Naive thymus-derived CD4-positive, alpha-beta T cell (primary cell): ENCODE measurements at places on chromosomes 2 and 18. TPM values are rescaled to one million over a fixed set of nuclear protein-coding genes. Genes with fewer than 3 reads are reported as not detected.

The CSRNP3 gene
- not detected for polyA plus RNA-seq

DNA sequence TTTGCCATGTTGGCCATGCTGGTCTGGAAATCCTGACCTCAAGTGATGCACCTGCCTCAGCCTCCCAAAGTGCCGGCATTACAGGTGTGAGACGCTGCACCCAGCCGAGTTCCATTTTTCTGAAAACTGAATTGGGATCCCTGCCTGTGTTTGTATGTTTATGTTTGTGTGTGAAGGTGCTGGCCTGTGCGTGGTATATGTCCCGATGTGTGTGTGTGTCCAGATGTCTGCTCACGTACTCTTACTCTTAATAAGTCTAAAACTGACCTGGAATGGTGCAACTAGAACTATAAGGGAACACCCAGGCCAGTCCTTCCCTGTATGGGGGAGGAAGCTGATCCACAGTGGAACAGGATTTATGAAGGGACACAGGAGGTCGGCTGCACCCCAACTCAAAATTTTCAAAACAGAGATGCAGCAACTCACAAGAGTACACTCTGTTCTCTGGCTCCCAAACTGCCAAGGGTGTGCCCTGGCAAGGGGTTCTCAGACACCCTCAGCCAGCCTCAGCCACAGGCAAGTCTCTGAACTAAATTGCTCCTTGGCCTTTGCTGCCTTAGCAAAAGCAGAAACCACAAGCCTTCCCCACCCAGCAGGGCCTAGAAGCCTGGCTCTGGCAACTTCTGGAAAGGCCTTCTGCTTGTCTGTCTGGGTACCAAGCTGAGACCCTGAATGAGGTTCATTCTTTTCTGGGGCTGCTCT is 36.5 kb downstream of the RHOB start:
- H3K27ac ChIP-seq: no peak overlapping the region
- no peak overlapping the region for H3K4me3 ChIP-seq
- DNase-seq: no peak
- no peaks in the 10 kb centered on the region for H3K4me1 ChIP-seq
- H3K27me3 ChIP-seq: no peaks in the 10 kb centered on the region
- H3K36me3 ChIP-seq: no peaks in the 10 kb centered on the region

DNA sequence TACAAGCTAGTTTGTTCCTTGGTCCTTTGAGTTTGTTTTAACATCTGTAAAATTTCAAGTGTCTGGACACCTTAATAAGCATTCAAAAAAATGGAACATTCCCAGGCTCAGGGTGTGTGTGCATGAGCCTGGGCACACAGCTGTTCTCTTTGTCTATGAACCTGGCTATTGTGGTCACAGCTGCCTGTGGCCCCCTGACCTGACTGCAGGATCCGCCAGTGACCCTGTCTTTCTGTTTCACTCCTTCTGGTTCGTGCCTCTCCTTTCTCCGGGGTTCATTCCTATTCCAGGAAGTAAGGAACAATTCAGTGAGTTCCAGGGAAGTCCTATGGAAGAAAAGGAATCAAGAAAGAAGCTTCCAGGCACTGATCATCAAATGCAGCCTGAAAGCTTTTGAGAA is 35.6 kb downstream of the VWA3B start:
- H3K27ac ChIP-seq: no peak overlapping the region
- H3K4me1 ChIP-seq: peaks cover 5% of the 10 kb centered on the region
- no peak for DNase-seq

GRCh38 chr2:65403529-65403915 is 28.9 kb downstream of the SPRED2 start:
- H3K36me3 ChIP-seq: no peaks in the 10 kb centered on the region
- no peaks in the 10 kb centered on the region for H3K27me3 ChIP-seq
- DNase-seq: no peak

- no peaks in the 10 kb centered on the region for H3K27me3 ChIP-seq
- peaks cover 26% of the 10 kb centered on the region for H3K36me3 ChIP-seq
- peak; percentile 85 for DNase-seq
- H3K4me3 ChIP-seq: peak overlapping the region; percentile 91
- H3K27ac ChIP-seq: peak overlapping the region; percentile 100
- peaks cover 16% of the 10 kb centered on the region for H3K4me1 ChIP-seq
These were observed 781 bp upstream of the SLC5A6 start for GRCh38 chr2:27212626-27213471.

The PDE1A gene
- not detected for polyA plus RNA-seq

GRCh38 chr18:13612196-13612997 is 114.0 kb downstream of the FAM210A start:
- H3K27ac ChIP-seq: peak overlapping the region; percentile 61
- DNase-seq: peak; percentile 57
- no peaks in the 10 kb centered on the region for H3K27me3 ChIP-seq
- peaks cover 49% of the 10 kb centered on the region for H3K4me1 ChIP-seq
- H3K4me3 ChIP-seq: peak overlapping the region; percentile 36

The GTF2A1L gene
- polyA plus RNA-seq: not detected

DNA sequence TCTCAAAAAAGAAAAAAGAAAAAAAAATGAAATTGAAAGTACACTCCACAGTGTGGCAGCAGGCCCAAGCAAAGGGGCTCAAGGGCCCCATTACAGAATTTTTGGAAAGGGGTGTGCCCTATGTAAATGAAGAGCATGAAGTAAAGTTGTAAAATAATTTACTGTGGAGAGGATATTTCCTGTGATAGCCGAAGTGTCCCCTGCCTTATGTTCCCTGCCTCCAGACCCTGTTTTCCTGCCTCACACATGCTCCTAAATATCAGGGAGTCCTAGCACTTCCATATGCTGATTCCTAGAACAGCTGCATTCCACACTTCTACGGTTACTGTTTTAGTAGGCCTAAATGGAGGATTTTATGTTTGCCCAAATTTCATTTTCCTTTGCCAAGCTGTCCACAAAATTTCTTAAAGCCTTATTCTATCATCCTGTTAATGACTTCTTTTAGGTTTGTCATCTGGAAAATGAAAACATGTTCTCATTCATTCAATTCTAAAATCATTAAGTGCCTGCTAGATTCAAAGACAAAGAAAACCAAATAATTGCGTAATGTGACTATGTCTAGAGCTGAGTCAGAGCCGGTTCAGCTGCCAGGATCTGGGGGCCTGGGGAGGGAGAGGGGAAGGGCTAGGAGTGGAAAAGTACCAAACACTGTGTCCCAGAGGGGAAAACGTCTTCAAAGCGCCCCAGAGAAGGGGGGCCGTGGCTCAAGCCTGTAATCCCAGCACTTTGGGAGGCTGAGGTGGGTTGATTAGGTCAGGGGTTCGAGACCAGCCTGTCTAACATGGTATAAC is 25.9 kb upstream of the IMPA2 start:
- H3K27ac ChIP-seq: no peak overlapping the region
- no peaks in the 10 kb centered on the region for H3K36me3 ChIP-seq
- no peak overlapping the region for H3K4me3 ChIP-seq
- H3K27me3 ChIP-seq: no peaks in the 10 kb centered on the region

The COL6A3 gene
- 0.02 TPM for polyA plus RNA-seq

The GNAL gene
- 0.09 TPM for polyA plus RNA-seq

GRCh38 chr2:177171418-177171865 is 41.2 kb upstream of the HNRNPA3 start:
- no peak overlapping the region for H3K4me3 ChIP-seq
- H3K36me3 ChIP-seq: no peaks in the 10 kb centered on the region
- no peak overlapping the region for H3K27ac ChIP-seq
- DNase-seq: no peak

- H3K36me3 ChIP-seq: no peaks in the 10 kb centered on the region
- peak overlapping the region; percentile 96 for H3K27ac ChIP-seq
- H3K4me3 ChIP-seq: peak overlapping the region; percentile 78
These were observed 2.7 kb upstream of the TGIF1 start for GRCh38 chr18:3447068-3447894.

DNA sequence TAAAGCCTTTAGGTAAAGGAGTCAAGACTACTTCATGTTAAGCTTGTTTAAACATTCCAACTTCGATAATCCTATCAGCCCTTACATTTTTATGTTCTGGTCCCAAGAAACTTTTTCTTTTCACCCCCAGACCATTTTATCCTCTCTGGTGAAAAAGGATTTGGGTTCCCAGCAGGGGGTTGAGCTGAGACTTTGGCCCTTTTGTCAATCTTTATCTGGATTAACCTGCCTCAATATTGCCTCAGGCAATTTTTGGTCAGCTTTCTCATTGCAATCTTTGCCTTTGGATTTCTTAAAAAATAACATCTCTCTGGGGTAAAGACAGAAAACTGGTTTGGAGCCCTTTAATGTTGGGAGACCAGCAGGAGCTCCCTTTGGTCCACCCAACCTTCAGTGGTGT is 33.9 kb upstream of the CSRNP3 start:
- H3K36me3 ChIP-seq: no peaks in the 10 kb centered on the region
- DNase-seq: no peak
- no peaks in the 10 kb centered on the region for H3K27me3 ChIP-seq
- H3K4me1 ChIP-seq: no peaks in the 10 kb centered on the region

GRCh38 chr2:72138011-72138881 is 9.4 kb downstream of the CYP26B1 start:
- no peak overlapping the region for H3K27ac ChIP-seq
- H3K4me1 ChIP-seq: no peaks in the 10 kb centered on the region
- no peak for DNase-seq
- H3K36me3 ChIP-seq: no peaks in the 10 kb centered on the region
- no peaks in the 10 kb centered on the region for H3K27me3 ChIP-seq
- no peak overlapping the region for H3K4me3 ChIP-seq

- H3K4me1 ChIP-seq: no peaks in the 10 kb centered on the region
- no peaks in the 10 kb centered on the region for H3K27me3 ChIP-seq
- H3K27ac ChIP-seq: no peak overlapping the region
- DNase-seq: no peak
These were observed 64.1 kb downstream of the DTNA start for GRCh38 chr18:34773961-34774766.

- peaks cover 30% of the 10 kb centered on the region for H3K4me1 ChIP-seq
- H3K4me3 ChIP-seq: no peak overlapping the region
These were observed 57.7 kb downstream of the LCLAT1 start for GRCh38 chr2:30504731-30505130.

The CYBRD1 gene
- polyA plus RNA-seq: 0.12 TPM

The RUFY4 gene
- polyA plus RNA-seq: not detected

DNA sequence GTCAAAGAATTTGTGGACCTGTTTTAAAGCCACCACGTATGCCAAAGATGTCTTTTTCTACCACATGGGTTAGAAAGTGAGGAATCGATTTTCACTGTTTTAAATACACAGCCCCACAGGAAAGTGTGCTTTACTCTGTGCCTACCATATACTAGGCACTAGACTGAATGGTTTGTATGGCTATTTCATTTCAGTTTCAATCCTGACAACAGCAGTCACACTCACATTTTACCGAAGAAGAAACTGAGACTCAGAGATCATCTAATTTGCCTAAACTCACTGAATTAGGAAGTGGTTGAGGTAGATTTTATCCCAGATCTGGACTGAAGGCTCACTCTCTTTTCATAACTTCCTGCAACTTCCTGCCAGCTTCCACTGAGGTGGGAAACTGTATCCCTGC is 176.4 kb downstream of the ALK start:
- no peak for DNase-seq
- no peak overlapping the region for H3K27ac ChIP-seq
- no peak overlapping the region for H3K4me3 ChIP-seq
- H3K4me1 ChIP-seq: no peaks in the 10 kb centered on the region

The CRYGA gene
- not detected for polyA plus RNA-seq

The ACKR3 gene
- polyA plus RNA-seq: 4.0 TPM

DNA sequence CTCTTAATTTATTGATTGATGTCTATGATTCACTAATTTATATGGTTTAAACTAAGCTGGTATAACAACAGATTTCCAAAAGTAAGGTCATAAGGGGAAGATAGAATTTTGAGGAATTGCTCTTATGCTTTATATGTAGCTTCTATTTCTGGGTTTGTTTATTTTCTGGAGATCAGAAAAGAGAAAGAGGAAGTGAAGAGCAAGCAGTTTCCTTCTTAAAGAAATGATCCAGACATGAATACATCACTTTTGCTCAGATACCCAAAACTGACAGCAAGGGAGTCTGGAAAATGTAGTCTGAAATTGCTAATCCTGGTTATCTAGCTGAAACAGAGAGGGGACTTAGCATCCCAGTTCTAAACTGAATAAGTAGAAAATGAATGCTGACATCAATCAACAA is 912.5 kb upstream of the CRIM1 start:
- H3K4me1 ChIP-seq: no peaks in the 10 kb centered on the region
- no peak overlapping the region for H3K27ac ChIP-seq

DNA sequence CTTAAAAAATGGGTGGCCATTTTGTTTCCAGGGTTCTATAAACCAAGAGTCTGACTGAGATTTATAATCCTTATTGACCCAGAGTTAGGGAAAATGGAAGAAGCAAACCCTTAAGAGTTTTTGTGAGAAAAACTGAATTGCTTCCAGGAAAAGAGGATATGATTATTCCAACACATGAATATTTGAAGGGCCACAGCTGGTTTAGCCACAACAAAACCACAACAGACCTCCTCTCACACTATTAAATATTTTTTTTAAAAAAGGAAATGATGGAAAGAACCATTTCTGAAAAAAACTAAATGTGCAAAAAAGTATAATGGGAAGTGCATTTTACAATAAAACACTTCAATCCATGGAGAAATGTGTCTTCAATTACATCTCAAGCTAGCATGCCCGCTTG is 182.7 kb downstream of the ETAA1 start:
- H3K36me3 ChIP-seq: no peaks in the 10 kb centered on the region
- DNase-seq: no peak
- no peaks in the 10 kb centered on the region for H3K27me3 ChIP-seq
- no peak overlapping the region for H3K4me3 ChIP-seq
- no peak overlapping the region for H3K27ac ChIP-seq
- no peaks in the 10 kb centered on the region for H3K4me1 ChIP-seq

The CYRIA gene
- polyA plus RNA-seq: 0.70 TPM

DNA sequence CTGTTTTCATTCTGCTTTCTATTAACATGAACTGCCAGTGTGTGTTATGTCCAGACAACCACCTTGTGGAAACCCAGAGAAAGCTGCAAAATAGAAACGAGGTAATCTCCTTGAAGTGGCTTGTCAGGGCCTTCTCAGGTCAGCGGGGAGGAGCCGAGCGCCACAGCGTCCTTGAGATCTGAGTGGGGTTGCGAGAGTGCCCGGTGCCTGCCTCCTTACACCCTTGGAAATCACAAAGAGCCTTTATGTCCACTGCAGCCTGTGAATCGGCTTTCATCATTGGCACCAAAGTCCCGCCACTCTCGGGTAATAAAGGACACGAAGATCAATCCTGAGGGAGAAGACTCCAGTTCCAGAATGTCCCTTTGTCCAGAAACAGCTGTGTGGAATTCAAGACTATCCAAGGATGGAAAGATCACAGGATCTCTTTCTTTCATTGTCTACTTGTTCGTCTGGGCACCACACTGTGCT is 135.2 kb downstream of the HRH4 start:
- H3K4me3 ChIP-seq: no peak overlapping the region
- DNase-seq: no peak

The PCARE gene
- not detected for polyA plus RNA-seq

The AGAP1 gene
- not detected for polyA plus RNA-seq

DNA sequence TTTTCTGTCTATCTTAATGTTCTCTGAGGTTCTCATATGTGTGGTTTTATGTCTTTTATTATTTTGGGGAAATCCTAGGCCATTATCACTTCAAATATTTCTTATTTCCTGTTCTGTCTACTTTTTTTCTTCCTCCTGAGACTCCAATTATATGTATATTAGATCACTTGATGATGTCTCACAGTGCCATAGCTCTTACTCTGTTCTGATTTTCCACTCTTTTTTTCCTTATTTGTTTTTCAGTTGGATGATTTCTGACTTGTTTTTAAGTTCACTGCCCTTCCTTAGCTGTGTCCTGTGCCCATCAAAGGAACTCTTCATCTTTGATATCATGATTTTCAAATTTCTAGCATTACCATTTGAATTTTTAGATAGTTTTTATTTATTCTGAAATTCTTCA is 24.1 kb downstream of the FAM228B start:
- H3K36me3 ChIP-seq: no peaks in the 10 kb centered on the region
- no peak for DNase-seq
- no peak overlapping the region for H3K27ac ChIP-seq

The C2orf78 gene
- not detected for polyA plus RNA-seq
